ENCODE measurements at places on chromosomes 2 and 18.

DNA sequence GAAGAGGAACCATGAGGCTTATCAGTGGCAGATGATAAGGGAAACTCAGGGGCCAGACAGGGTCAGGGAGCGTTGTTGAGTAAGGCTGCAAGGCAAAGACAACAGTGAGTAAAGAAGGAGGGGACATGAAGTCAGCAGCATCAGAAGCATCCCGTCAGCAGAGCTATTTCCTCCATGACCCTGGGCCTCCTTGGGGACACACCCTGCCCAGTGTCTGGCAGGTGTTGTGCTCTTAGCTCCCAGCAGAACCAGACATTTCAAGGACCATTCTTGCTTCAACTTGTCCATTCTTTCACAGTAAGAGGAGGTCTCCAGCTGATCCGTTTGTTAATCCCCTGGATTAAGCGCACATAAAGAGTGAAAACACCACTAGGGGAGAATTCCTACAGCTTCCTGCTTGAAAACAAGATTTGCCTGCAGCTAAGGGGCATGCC, 88.7 kb upstream of the MEIS1 start:
- no peak for DNase-seq

GRCh38 chr18:38427736-38428135, 862.1 kb upstream of the CELF4 start:
- no peak for DNase-seq

DNA sequence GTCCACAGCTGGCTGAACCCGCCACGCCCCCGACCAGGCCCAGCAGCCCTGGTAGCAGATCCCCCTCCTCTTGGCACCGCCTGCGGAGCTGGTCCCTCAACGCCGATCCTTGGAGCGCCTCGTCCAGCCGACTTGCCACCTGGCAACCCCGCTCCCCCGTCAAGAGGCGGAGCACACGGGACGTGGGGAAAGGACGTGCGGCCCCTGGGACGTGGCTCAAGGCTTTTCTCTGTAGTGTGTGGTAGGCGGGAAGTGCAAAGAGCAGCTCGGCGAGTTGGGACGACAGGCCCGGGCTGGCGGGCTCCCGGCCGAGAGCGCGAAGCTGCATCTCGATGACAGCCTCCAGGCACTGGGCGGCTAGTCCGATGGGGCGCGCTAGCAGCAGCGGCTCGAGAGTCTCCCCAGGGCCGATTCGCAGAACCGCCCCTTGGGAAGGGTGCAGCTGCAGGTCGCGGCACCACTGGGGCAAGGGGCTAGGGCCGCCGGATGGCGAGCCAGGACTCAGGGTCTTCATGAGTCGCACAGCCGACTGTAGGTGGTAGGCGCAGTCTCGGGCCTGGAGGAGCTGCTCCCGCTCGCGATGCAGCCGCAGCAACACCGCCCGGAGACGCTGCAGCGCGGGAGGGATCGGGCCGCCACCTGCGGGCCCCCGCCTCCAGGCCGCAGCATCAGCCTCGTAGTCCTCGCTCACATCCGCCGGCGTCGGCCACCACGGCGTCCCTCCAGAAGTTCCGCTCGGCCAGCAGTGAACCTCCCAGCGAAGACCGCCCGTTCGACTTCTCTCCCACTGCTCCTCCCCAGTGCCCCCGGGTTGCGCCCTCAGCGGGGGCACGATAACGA, 617 bp downstream of the CCDC142 start:
- DNase-seq, result peak; percentile 69

- DNase-seq, result no peak
Measured at GRCh38 chr2:137467246-137467862, 496.9 kb upstream of the HNMT start.

- DNase-seq, result no peak
Measured at GRCh38 chr18:80179857-80180558, 67.3 kb downstream of the PARD6G start.

Data from CD4-positive, alpha-beta T cell treated with Interleukin-21 for 1 hour (primary cell).